ENCODE measurements at places on chromosomes 3 and 15.

DNA sequence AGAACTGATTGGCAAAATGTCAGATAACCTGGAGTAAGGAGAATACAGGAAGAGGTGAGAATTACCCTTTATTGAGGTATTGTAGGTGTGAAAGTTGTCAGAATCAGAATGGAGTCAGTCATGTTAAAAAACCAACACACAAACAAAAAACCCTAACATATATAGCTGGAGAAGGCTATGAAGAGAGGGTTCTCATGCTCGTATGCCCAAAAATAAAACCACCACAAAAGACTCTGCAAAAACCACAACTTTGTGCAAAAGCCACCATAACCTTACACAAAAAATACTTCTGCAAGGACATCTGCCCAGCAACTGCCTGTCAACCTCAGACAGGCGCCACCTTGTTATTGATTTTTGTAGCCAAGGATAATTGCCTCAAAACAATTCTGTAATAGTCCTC lies 136.0 kb downstream of the CD47 start:
- DNase-seq = no peak

DNA sequence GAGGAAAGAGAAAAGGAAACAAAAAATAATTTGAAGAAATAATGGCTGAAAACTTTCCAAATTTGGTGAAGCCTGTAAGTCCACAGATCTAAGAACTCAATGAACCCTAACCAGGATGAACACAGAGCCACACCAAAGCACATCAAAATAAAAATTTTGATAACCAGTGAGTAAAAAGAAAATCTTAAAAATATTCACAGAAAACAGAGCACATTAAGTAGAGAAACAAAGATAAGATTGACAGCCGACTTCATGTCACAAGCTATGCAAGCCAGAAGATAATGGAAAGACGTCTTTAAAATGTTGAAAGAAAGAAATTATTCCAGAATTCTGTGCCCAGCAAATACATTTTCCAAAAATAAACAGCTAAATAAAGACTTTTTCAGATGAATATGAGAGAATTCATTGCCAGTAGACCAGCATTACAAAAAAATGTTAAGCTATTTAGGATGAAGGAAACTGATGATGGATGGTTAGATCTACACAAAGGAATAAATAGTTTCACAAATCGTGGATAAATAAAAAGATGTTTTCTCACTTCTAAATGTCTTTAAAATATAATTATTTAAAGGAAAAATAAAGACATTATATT lies 140.2 kb upstream of the SKOR1 start:
- DNase-seq = no peak

- DNase-seq = no peak
Measured at GRCh38 chr3:126422121-126422520, 27.4 kb downstream of the CFAP100 start.

DNA sequence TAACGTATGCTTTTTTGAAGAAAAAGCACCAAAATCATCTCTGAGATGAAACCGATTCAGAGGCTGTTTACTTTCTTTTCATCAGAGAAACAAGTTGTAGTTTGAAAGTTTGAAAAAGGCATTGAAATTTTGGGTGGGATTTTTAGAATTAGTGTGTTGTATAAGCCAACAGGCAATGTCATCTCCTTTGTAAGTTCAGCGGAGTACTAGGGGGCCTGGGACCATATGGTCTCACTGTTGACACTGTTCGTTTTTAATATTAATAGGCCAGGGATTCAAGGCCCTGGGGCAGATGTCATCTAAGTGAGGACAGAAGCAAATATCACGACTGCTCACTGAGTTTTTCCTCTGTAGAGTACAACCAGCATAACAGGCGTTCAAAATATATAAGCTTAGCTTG lies 256.2 kb upstream of the RARB start:
- no peak for DNase-seq

GRCh38 chr3:38655708-38656300 lies 6.3 kb upstream of the SCN5A start:
- DNase-seq = no peak

GRCh38 chr15:91929509-91929908 lies 76.0 kb downstream of the SLCO3A1 start:
- DNase-seq = no peak

- DNase-seq = no peak
Measured at GRCh38 chr3:28788571-28788970, 439.9 kb upstream of the AZI2 start.

DNA sequence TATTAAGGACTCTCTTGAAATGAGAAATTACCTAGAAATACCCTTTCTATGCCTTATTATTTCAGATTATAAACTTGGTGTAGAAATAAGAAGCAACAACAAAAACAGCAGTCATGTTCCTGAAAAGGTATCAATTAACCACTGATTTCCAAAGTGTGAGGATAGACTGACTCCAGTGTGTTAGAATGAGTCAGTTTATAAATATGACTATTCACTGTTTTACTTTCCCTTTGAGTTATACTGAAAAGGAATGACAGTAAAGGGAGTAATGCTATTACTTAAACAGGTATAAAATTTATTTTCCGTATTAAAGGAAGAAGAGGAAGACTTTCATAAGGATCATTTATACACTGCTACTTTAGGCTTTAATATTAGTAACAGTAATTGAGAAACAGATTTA lies 12.9 kb downstream of the GMNC start:
- DNase-seq = no peak

- DNase-seq = no peak
Measured at GRCh38 chr3:151410891-151411559, 26.5 kb upstream of the P2RY12 start.

DNA sequence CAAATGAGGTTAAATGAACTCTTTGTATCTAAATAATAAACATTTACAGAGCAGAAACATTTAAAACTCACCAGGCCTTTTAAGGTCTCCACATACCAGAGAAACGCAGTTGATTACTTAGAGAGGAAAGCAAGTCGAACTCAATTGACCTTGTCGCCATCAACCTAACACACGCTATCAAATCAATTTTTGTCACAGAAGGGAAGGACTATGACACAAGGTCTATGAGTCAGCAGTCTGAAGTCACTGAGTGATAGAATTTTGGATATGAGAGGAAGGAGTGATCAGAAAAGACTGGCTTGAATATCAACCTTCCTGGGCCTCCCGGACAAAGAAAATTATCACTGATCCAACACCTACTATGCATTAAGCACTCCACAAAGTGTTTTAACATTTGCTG lies 514.4 kb upstream of the ZNF385D start:
- no peak for DNase-seq

GRCh38 chr15:54064365-54064764 lies 86.1 kb downstream of the UNC13C start:
- DNase-seq = no peak

GRCh38 chr15:77904436-77904821 lies 173.1 kb downstream of the TBC1D2B start:
- DNase-seq = no peak

- no peak for DNase-seq
Measured at GRCh38 chr3:52007291-52007690, 11.6 kb upstream of the RPL29 start.

DNA sequence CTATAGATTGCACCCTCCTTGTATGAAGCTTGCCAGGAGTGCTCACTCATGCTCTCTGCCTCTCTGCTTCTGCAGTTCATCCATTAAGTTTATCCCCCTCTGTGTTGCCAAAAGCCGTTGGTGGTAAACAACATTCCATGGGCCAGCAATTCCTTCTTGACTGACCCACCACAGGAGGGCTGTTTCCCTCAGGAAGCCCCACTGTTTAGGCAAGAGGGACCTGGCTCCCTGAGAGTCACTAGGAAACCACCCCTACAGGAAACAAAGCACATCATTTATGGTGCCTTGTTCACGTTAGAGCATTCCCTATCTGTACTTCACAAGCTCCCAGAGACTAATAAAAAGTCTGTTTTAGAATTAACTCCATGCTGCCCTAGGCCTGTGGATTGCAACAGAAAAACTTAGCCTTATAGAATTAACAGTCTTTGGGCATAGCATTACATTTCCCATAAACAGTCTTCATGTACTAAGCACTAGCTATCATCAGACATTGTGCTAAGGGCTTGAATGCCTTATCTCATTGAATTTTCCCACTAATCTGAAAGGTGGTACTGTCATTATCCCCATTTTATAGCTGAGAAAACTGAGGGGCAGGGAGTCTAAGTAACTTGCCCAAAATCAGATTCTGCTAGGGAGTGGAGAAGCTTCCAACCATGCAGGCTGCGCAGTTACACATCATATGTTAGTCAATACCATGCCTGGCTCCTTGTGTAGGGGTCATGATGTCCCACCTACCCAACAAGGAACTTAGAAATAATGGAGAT lies 149.9 kb downstream of the SHQ1 start:
- no peak for DNase-seq

- no peak for DNase-seq
Measured at GRCh38 chr3:133181392-133182150, 143.4 kb downstream of the TMEM108 start.

DNA sequence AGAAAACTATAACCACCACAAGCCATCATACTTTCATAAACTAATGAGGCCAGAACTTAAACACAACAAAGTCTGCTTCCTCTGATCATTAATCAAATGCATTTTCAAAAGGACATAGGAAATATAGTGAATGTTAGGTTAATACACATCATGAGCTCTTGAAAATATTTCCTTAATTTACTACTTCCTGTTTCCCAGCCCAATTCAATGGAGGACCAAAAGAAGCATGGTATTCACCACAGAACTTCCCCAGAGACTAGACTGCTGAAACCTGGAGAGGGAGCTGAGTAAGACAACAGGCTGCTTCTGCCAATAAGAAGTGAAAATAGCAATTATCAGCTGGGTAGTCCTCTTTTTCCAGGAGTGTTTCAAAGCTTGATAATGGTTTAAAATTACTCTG lies 250.3 kb downstream of the ULK4 start:
- no peak for DNase-seq

DNA sequence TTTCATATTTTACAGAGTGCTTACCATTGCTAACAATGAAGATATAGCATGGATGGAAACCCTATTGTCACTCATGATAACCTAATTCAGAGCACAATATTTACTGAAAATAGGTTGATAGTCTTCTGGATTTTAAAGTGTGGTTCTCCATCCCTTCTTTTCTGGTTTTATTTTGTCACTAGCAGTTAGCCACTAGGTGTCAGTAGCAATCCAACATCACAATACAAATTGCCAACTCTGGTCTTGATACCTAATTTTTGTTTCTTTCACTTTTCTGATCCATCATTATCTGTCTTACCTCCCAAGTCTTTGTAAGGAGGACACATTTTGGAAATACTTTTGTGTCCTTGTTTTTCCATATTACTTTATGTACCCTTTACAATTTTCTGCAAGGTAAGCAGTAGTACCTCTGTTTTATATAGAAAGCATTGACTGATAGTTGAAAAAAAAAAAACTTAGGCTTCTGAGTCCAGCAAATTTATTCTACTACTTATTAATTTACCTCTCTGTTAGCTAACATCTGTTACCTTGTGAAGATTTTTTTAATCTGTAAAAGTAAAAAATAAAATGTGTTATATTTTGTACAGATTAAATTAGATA lies 28.3 kb upstream of the CRYBG3 start:
- no peak for DNase-seq

DNA sequence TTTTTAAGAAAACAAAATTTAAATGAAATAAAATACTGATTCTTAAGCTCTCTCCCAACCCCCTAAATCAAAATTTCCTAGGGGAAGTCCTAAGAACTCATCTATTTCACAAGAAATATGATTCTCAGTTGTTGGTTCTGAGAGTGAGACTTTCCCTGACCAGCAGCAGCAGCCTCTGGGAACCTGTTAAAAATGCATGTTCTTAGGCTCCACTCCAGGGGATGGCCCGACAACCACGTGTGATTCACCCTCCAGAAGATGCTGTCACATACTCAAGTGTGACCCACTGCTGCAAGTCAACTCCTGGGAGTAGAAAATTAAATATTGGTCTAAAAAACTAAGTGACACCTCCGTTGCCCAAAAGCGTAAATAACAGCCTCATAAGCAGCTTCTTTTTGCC lies 343.2 kb upstream of the NR2F2 start:
- DNase-seq = no peak

DNA sequence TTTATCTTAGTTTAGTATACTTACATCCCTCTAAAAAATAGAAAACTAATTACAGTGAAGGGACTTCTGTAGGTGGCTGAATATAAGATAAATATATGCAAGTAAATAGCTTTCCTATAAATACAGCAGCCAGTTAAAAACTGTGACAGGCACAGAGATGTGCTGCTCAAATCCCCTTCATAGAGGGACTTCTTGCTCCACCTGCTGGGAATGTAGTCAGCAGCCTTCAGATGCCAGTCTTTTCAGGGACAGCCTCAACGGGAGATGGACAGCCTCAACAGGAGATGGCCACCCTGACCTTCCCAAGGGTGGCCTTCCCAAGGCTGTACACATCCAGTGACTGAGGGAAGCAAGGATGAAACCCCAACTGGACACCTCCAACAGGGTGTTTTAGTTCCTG lies 15.7 kb upstream of the PRR23E start:
- DNase-seq = no peak

DNA sequence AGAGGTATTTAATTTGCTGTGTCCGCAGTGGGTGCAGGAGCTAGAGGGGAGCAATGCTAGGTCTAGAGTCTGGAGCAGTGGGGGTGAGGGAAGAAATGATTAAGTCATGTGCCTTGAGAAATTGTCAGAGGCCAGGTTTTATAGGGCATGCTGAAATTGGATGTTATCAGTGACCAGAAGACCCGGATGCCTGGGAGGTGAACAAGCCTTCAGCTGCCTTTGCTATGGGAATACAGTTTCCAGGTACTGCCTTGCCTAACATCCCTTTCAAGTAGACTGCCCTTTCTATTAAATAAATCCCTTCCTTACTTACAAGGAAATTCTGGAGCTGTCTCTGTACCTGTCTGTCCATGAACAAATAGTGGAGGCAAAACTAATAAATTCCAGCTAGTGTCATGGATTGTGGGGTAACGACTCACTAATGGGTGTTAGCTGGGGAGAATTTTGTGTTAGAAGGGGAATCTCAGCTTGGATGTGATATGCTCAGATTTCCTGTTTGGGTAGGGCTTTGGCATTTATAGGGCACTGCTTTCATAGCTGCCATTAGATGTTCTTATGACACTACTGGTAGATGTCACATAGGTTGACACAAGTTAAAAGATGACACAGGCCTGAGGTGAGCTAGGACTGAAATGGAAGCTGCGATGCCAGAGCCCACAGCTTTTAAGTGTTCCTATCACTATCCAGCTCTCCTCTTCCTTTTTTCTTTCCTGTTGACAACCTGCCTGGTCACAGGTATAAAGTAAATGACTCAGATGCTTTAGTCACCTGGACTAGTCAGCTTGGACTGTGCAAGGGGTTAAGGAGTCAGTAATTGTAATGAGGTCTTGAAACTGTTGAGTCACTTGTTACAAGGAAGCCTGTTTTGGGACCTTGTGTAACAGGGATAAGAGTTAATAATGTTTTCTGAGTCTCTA lies 21.3 kb downstream of the CHD2 start:
- DNase-seq = no peak

- no peak for DNase-seq
Measured at GRCh38 chr3:112333381-112334317, 693 bp downstream of the CD200 start.

GRCh38 chr15:100537331-100537730 lies 8.6 kb upstream of the CERS3 start:
- no peak for DNase-seq

GRCh38 chr3:12438318-12438717 lies 46.0 kb upstream of the TSEN2 start:
- DNase-seq = no peak

- DNase-seq = no peak
Measured at GRCh38 chr3:8887435-8888300, 75.6 kb downstream of the RAD18 start.

All from stimulated activated CD8-positive, alpha-beta memory T cell treated with anti-CD3 and anti-CD28 coated beads, Interleukin-15, amount 100 ng/mL, for 1 hour (primary cell).